Activated gamma-delta T cell treated with anti-CD3 and anti-CD28 coated beads, Interleukin-2, amount 50 U/mL, for 16 hours (primary cell): ENCODE measurements at places on chromosomes 1 and 21.

GRCh38 chr1:59401581-59401980, 104.7 kb downstream of the FGGY start:
- no peak for DNase-seq

- peak; percentile 38 for DNase-seq
These were observed 25.5 kb downstream of the TNFRSF8 start for GRCh38 chr1:12088607-12089006.

DNA sequence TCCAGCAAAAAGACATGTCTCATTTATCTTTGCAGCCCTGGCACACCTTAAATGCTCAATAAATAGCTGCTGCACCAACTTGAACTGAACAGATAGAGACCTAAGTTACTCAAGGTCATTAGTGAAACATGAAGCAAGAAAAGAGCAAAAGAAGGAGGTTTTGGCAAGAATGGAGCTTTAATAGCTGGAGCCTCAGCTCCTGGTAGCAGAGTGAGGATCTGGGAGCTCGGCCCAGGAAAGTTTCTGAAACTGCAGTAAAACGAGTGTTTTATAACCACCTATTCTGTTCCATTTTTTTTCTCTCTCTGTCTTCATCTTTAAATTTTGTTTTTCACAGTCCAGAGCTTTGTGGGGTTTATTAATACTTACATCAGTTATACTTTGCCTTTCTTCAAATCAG, 207.5 kb downstream of the SETD4 start:
- DNase-seq, result no peak

DNA sequence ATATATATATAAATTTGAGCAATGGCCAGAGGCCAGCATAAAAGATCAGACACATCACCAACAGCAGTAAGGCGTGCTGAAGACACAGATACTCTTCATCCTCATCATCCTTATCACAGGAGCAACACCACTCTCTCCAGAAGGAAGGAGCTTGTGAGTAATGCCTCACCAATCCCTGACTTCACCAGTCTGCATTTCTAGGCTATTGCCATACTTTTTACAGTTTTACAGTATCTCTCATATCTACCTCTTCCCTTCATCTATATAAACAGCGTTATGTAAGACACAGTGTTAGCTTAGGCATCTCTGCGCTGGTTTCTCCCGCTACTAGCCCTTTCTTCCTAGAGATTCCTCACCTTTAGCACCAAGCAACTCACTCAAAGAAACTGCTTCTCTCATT, 2.4 kb upstream of the ABL2 start:
- DNase-seq, result no peak

GRCh38 chr1:193806079-193807048, 620.0 kb upstream of the B3GALT2 start:
- DNase-seq, result no peak

GRCh38 chr1:147808025-147808424, 47.6 kb upstream of the GJA5 start:
- no peak for DNase-seq

DNA sequence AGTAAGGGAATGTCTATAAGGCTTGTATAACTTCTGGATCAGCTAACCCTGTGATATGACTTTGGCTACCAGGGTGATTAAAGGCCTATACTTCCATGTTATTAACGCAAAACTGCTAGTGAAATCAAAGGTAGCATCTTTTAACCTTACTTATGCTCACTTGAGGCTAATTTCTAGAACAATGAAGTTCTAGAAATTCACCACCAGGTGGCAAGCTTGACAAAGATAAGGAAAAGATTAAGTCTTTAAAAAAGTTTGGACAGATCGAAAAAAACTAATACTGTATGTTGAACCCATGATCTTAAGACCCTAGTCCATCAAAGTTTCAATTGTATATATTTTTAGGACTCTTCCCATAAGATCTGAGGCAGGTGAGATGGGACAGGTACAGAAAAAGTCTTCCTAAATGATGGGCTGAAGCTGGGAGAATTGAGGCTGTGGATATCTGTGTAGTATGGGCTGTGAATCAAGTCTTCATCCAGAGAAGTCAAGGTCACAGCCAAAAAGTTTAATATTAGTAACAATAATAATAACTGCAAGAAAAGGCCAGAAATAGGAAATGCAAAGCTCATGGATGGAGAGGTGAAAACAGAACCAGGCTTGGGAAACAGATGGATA, 18.8 kb downstream of the KYAT3 start:
- DNase-seq, result no peak

DNA sequence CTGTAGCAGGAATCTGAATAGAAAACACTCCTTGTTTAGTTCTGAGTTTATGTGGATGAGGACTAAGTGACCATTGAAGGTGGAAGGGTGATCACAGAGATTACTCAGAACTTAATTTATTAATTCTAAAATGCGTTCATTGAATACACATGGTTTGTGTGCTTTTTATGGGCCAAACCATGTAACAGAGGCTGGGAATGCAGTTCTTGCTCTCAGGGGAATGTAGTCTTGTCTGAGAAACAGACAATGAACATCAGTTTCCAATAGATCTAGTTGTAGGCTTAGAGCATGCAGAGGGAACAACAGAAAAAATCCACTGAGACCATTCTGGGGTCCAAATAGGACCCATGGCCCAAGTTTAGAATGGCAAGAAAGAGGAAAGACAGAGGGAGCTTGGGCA, 46.1 kb downstream of the ITSN1 start:
- no peak for DNase-seq
